Activated naive CD8-positive, alpha-beta T cell treated with anti-CD3 and anti-CD28 coated beads for 36 hours (primary cell): ENCODE measurements at places on chromosomes 5 and 9. TPM values are rescaled to one million over a fixed set of nuclear protein-coding genes. Genes with fewer than 3 reads are reported as not detected.

Gene GFI1B
- total RNA-seq: not detected

DNA sequence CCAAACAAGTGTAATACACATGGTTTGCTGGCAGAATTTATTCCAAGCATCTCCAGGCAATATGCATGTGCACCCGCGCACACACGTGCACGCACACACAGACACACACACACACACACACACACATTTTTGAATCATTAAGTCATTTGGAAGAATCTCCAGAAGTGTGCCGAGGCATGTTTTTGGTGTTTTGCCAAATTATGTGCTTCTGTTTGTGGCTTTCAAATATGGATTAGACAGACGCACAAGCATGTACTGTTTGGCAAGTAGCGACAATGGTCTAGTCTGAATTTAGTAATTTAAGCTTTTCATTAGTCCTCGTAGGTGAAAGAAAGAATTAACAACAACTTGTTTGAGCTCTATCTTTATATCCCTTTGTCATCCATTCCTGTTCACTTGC is 36.7 kb downstream of the NFIB start:
- DNase-seq: no peak

DNA sequence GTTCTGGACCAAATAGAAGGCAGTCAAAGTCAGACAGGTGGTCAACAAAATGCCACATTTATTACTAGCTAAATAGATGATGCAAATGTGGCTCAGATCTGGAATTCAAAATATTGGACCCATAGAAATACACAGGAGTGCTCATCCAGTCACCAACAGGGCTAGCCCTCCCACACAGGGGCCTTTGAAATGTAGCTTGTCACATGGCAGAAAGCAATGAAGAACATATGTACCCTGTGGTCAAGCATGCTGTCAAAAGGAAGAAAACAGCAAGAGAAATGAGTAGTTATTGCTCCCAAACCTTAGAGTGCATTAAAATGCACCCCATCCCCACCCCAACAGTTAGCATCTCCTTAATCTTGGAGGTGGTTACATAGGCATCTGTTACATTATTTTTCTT is 20.9 kb upstream of the CCDC112 start:
- DNase-seq: no peak

GRCh38 chr5:119750887-119751733 is 121.8 kb downstream of the FAM170A start:
- no peak for DNase-seq

DNA sequence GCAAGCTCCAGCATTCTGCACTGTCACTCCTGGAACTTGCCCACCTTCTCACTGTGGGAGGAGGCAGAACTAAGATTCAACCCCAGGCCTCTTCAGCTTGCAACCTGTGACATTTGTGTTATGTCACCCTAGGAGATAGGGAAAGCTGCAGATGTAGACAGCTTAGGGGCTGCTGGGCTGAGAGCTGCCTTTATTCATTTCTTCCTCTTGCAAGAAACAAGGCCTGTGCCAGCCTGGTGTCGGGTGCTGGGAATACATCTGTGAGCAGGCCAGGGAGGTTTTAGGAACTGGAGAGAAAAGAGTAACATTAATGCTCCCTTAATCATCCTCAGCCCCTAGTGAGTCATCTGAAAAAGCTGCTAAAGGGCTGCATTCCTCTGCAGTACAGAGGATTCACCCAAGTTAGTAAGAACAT is 101.8 kb downstream of the FGF18 start:
- DNase-seq: no peak

Gene DDX4
- total RNA-seq: not detected

Gene DBN1
- 106 TPM for total RNA-seq

DNA sequence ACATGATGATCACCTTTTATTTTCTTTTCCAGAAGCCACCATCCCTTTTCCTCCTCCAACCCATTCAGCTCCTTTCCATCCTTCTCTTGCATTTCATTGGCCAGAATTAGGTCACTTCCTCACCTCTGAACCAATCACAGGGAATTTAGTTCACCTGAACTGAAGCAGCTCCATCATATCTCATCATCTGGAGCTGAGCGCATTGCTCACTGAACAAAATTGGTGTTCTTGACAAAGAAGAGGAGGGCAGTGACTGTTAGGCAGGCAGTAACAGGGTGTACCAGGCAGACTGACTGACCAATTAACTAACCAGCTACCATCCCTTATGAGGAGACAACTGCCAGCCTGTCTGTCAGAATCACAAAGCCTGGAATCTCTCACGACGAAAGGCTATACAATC is 1.8 kb upstream of the ZNF354A start:
- DNase-seq: no peak

GRCh38 chr5:167063788-167064187 is 1227.7 kb upstream of the WWC1 start:
- no peak for DNase-seq

- no peak for DNase-seq
Observed at GRCh38 chr5:35371951-35372426, 141.7 kb upstream of the PRLR start.

DNA sequence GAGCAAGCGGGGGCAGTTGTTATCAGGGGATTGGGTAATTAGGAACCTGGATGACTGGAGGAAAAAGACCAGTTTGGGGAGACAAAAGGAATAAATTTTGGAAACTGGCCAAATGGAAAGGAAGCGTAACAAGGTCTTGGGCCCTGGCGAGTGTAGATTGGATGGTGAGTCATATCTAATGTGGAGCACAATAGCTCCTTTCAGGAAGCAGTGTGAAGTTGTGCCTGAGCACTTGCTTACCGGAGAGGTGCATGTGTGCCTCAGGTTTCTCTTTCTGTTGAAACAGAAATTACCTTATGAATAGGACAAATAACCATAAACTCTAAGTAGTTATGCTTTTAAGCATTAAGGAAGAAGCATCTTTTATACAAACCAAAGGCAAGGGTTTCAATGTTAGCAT is 176.4 kb downstream of the KIF4B start:
- no peak for DNase-seq

- no peak for DNase-seq
Observed at GRCh38 chr9:15693701-15694100, 140.9 kb downstream of the CCDC171 start.

- no peak for DNase-seq
Observed at GRCh38 chr5:178112545-178112944, 787 bp upstream of the N4BP3 start.

Gene PURA
- total RNA-seq: 9.9 TPM

GRCh38 chr5:9329125-9329524 is 216.8 kb downstream of the SEMA5A start:
- no peak for DNase-seq

Gene SPATA31C1
- not detected for total RNA-seq

GRCh38 chr9:110444911-110445310 is 107.2 kb upstream of the TXNDC8 start:
- no peak for DNase-seq

DNA sequence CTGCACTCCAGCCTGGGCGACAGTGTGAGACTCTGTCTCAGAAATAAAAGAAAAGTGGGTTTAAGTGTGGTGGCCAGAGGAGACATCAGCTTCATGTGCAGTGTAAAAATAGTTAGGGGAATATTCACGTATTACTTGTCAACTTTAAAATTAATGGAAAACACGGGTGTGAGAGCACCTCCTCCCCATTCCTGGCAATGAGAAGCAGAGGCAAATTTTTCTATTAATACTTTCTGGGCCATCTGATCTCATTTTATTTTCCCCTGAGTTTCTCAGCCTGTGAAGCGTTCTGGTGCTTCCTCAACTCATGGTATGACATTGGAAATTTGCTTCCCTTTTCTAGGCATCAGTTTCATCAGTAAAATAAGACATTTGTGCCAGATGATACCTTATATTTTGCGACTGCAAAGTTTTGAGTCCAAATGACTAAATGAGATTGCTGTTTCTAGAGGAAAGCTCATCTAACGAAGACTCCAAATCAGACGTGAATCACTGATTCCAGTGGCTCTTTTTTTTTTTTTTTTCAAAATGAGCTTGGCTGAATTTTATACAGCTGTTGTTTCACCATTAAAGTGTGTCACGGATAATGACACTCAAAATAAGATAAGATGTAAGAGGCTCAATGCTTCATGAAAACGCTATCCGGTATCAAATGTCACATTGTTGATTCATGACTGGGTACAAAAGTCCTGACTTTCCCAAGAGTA is 104.6 kb downstream of the MSX2 start:
- DNase-seq: no peak

DNA sequence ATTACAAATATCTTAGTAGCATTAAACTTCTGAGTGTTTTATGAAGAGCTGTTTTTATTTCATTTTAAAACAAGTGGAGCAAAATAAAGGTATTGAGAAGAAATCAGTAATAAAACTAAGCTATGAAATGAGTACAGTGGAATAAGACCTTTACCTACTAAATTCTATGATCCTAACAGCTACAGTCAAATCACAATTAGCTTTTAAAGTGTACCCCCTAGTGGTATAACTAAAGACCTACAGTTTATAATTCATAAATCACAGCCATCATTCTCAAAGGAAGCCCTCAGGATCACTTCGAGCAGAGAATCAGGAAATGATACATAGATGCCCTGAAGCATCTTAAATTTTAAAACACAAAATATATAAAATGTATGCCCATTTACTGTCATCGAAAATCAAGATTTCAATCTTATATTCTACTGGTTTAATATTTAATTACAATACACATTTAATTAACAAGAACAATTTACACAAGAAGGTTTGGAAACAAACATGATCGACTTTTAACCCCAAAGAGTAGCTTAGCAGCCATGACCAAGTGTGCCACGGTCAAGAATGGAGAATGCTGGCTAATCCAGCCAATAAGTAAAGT is 12.3 kb downstream of the CCNH start:
- no peak for DNase-seq

Gene OBP2B
- not detected for total RNA-seq

DNA sequence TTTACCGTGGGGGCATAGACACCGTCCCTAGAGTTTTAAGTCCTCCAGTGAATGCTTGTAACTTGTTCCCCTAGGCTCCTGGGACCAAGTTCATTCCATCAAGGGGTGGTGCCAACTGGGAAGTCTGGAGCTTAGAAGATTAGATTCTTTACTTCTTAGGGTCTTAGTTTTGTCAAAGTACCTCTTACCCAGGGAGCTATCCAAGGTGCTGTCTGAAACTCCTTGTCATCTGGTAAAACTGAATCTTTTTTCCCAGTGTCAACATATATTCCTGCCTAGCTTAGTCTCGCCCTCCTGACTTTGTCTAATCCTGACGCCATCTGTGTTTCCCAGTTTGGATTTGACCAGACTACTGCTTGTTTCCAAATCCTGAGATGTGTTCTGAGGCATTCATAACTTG is 41.6 kb downstream of the MAMDC2 start:
- no peak for DNase-seq

Gene KIF20A
- 57.2 TPM for total RNA-seq

DNA sequence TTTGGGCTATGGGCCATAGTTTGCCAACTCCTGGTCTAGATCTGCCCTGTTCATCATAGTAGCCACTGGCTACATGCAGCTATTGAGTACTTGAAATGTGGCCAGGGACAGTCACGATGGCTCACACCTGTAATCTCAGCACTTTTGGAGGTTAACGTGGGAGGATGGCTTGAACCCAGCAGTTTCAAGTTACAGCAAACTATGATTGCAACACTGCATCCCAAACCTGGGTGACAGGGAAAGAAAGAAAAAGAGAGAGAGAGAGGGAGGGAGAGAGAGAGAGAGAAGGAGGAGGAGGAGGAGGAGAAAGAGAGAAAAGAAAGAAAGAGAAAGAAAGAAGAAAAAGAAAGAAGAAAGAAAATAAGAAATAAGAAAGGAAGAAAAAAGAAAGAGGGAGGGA is 5.1 kb upstream of the GMCL2 start:
- no peak for DNase-seq

DNA sequence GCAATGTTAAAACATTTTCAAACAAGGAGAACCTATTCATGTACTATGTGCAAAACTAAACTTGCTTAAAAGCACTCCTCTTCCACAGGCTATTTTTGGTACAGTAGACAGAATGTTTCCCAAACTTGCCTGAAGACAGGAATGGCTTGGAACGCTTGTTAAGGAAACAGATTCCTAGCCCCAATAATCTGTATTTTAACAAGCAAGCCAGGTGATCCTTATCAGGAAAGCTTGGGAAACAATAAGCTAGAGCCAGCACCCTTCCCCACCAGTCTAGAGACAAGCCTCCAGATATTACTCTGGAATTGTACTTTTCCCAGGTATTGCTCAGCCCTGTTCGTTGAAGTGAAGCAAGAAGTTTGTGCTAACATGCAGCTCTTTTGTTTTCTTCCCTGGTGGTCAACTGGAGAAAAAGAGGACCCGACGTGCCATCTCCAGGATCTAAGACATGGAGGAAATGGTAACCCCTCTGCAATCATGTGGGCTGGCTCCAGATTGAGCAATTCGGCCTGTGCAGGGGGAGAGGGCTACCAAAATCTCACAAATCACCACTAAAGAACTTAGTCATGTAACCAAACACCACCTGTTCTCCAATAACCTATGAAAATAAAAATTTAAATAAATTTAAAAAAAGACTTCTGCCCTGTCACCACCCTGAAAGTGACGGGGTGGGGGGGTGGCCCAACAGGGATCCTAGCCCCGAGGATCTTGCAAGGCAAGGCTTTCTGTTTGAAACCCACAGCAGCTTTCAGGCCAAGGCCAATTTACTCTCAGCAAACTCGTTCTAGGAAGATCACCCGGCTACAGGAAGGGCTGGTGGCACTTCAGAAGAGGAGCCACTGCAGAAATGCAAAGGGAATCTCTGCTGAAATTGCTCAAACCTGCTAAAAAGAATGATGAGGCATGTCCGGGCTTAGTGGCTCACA is 48.6 kb downstream of the SHB start:
- DNase-seq: no peak

GRCh38 chr5:55923177-55923771 is 71.5 kb downstream of the IL6ST start:
- no peak for DNase-seq

Gene PCDHB5
- not detected for total RNA-seq

- DNase-seq: no peak
Observed at GRCh38 chr5:10009802-10010201, 239.9 kb downstream of the ATPSCKMT start.
